ENCODE measurements at places on chromosomes 5 and 9. TPM values are rescaled to one million over a fixed set of nuclear protein-coding genes. Genes with fewer than 3 reads are reported as not detected.
A peak's percentile ranks its signal among the peaks of the same experiment; 100 is the strongest.

CBY3 gene
- polyA plus RNA-seq: not detected

DNA sequence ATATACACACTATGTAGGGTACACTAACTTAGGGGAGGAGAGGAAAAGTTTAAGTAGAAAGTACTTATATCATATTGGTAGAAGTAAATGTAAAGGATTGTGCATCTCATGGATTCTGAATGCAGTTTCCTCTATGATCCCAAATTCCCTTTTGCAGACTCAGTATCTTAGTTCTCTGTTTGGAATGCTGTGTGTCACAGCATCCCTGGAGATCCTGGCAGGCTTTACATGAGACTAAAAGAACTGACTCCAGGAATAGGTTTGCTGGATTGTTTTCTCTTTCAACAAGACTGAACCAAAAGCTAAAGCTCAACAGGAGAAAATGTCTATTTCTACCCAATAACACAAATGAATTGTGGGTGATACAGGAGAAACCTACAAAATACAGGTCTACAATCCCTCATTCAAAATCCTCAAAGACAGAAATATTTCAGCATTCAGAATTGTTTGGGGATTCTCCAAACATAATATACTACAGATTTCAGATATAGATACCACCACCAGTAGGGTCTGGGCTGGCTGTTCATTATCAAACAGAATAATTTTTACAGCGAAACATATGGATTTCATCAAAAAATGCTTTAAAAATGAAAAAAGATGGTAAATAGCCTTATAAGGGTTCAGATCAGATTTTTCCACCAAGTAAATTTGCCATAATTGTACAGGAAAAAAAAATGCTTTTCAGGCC is 324.7 kb upstream of the GRAMD2B start:
- DNase-seq: no peak

GRCh38 chr5:142048272-142048671 is 35.4 kb upstream of the GNPDA1 start:
- no peak for DNase-seq

ARL10 gene
- polyA plus RNA-seq: 9.7 TPM

GRCh38 chr9:128916204-128916603 is 4.6 kb upstream of the PHYHD1 start:
- no peak for DNase-seq

GRCh38 chr9:326667-327066 is 112.0 kb downstream of the DOCK8 start:
- DNase-seq: no peak

- no peak for DNase-seq
Observed at GRCh38 chr5:14186059-14186830, 43.1 kb downstream of the TRIO start.

CDC20B gene
- polyA plus RNA-seq: 0.64 TPM

- DNase-seq: peak; percentile 21
Observed at GRCh38 chr5:175321927-175322532, 122.0 kb downstream of the DRD1 start.

DNA sequence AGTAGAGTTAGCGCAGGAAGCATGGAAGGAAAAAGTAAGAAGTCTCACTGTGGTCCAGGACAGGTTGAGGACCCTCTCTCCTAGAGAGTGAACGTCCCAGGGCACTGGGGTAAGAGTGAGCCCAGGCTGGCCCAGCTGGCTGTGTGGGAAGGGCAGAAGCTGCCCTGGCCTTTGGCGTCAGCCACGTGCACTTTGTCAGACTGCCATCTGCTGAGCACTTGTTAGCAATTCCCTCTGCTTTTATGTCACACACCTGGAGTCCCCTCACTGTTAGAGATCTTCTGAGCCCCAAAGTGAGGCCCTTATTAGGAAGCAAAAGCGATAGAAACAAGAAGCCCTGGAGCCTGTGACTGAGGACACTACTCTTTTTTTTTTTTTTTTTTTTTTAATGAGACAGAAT is 79.1 kb downstream of the UGCG start:
- no peak for DNase-seq
